ENCODE measurements at places on chromosomes 5 and 9. TPM values are rescaled to one million over a fixed set of nuclear protein-coding genes. Genes with fewer than 3 reads are reported as not detected.

FRRS1L gene
- polyA plus RNA-seq, result 0.15 TPM

DNA sequence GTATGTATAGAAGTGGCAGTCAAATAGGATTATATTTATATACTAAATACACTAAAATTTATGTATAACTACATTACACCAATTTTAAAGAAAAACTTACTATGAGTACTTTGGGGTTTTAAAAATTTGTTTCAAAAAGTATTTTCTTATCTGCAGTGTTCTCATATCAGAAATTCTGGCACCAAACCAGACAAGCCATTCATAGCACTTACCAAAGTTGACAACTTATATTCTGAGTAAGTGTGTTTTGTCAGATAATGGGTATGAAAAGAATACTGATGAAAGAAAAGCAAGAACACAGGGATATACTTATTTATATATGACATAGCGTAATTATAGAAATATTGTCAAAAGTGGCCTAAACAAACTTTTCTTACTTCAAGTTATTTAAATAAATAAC is 67.5 kb downstream of the SPEF2 start:
- H3K36me3 ChIP-seq, result no peaks in the 10 kb centered on the region
- no peaks in the 10 kb centered on the region for H3K4me1 ChIP-seq
- no peak for DNase-seq
- H3K4me3 ChIP-seq, result no peak overlapping the region
- H3K27me3 ChIP-seq, result no peaks in the 10 kb centered on the region
- H3K27ac ChIP-seq, result no peak overlapping the region

GRCh38 chr9:24096756-24097155 is 270.7 kb upstream of the ELAVL2 start:
- H3K36me3 ChIP-seq, result no peaks in the 10 kb centered on the region
- H3K4me3 ChIP-seq, result no peak overlapping the region
- no peak overlapping the region for H3K27ac ChIP-seq
- H3K27me3 ChIP-seq, result no peaks in the 10 kb centered on the region
- DNase-seq, result no peak
- no peaks in the 10 kb centered on the region for H3K4me1 ChIP-seq

DNA sequence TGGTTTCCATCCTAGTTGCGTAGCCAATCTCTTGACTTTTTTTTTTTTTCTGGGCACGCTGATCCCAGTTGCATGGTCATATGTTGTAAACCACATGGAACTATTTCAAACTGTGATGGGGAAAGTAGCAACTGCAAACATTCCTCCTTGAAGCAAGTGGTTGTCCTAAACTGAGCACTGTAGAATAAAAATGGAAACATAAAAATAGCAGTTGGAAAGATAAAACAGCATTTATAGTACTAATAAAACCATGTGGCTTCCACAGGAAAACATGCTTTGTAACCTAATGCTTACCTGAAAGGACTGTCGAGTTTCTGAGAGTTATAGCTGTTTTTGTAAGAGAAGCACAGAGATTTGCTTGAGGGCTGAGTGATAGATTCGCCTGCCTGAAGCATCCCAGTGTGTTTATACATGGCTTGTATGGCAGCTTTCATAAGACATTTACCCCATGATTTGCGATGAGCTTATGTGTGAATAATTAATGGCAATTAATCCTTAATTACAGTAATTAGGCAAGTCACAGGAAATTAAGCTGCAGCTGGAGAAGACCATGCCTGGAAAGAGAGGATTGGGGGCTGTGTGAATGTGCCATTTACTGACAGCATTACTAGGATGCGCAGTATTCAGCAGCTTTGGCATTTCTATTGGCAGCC is 136.5 kb downstream of the PBX3 start:
- no peaks in the 10 kb centered on the region for H3K36me3 ChIP-seq
- H3K4me3 ChIP-seq, result no peak overlapping the region
- H3K27ac ChIP-seq, result no peak overlapping the region
- H3K27me3 ChIP-seq, result no peaks in the 10 kb centered on the region
- peaks cover 3% of the 10 kb centered on the region for H3K4me1 ChIP-seq

DNA sequence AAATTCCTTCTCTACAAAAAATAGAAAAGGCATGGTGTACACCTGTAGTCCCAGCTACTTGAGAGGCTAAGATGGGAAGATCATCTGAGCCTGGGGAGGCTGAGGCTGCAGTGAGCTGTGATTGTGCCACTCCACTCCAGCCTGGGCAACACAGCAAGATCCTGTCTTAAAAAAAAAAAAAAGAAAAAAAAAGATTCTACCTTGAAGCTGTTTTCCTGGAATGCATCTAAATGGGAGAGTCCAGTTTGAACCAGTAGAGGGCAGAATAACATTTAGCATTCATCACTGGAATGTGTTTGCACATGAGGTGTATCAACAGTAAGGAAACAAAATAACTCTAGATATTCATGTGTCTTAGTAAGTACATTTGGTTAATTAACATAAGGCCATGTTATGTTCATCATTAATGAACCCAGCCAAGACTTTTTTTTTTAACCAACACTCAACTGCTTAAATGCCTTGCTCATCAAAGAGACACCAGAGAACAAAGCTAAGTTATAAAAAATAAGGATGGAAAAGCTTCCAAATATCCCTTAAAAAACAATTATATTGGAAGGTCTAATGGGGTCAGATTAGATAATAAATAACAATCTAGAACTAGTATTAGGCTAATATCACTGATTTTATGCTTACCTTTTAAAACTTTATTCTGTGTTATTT is 16.1 kb downstream of the IFNE start:
- no peaks in the 10 kb centered on the region for H3K27me3 ChIP-seq
- H3K4me1 ChIP-seq, result no peaks in the 10 kb centered on the region
- DNase-seq, result no peak
- no peak overlapping the region for H3K27ac ChIP-seq
- no peaks in the 10 kb centered on the region for H3K36me3 ChIP-seq

GRCh38 chr9:3256571-3257330 is 269.1 kb downstream of the RFX3 start:
- H3K27me3 ChIP-seq, result no peaks in the 10 kb centered on the region
- H3K36me3 ChIP-seq, result peaks cover 50% of the 10 kb centered on the region
- H3K4me1 ChIP-seq, result no peaks in the 10 kb centered on the region
- no peak overlapping the region for H3K4me3 ChIP-seq
